CD4-positive, alpha-beta T cell treated with Interleukin-1 beta for 1 hour (primary cell): ENCODE measurements at places on chromosomes 11 and 22.

GRCh38 chr11:12076840-12077534 is 33.4 kb upstream of the MICAL2 start:
- no peak for DNase-seq

GRCh38 chr11:46242041-46242951 is 35.2 kb upstream of the CREB3L1 start:
- DNase-seq: no peak

- no peak for DNase-seq
These were observed 14.7 kb upstream of the PDE2A start for GRCh38 chr11:72688929-72689328.

DNA sequence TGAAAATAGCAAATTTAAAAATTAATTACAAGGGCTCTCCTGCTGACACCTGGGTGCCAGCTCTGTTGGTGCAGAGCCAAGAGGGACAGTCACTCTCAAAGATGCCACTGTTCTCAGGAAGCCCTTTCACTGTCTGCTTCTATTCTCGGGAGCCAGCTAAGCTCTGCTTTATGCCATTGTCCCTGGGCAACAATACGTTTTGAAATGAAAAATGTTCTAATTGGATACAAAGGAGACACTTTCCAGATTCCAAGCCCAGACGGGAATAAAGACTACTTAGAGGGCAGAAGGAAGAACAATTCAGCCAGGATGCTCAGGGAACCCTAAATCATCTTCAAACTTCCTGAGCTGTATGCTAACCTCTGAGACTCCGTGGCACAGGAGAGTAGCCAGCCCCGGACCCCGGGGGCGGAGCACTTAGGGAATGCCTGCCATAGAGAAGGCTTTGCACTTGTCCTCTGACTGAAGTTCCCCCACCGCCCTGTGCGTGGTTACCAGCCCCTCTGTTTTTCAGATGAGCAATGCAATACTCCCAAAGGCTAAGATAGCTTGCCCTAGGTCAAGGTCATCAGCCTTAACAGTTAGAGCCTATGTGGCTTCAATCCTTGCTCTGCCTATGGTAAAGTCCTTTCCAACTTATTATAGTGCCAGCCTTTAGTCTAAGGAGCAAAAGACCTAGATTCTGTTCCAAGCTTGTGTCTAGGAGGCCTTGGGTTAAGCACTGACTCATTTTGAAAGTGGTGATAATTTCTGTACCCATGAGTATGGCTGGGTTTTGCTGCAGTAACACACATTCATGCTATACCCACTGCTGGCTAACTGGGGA is 150.9 kb downstream of the CACNA1I start:
- no peak for DNase-seq

DNA sequence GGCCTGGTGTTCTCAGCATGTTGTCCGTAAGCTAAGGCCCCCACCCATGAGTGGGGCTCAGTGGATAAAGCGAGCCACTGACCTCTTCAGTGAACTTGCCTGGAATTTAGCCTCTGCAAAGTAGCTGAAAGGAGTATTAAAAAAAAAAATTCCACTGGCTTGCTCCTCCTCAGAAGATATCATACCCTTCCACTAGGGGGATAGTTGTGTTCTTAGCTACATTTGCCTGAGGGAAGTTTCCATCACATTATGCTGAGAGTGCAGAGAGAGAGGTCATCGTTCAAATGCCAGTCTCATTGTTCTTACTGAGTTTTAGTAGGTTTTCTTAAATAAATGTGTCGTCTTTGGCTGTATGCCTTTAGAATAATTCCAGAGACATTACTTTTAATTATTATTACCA is 879.7 kb downstream of the JRKL start:
- no peak for DNase-seq

- DNase-seq: no peak
These were observed 464 bp upstream of the CECR2 start for GRCh38 chr22:17368554-17369438.

- no peak for DNase-seq
These were observed at the start of gene MAPK12 for GRCh38 chr22:50261615-50262459. TSS of gene MAPK12 (minus strand) at chr22:50261683. CDS start at chr22:50261509, 174 bp downstream.

GRCh38 chr11:12402025-12402424 is 24.7 kb downstream of the PARVA start:
- no peak for DNase-seq

- DNase-seq: no peak
These were observed 10.6 kb downstream of the RPL3 start for GRCh38 chr22:39308614-39309363.

DNA sequence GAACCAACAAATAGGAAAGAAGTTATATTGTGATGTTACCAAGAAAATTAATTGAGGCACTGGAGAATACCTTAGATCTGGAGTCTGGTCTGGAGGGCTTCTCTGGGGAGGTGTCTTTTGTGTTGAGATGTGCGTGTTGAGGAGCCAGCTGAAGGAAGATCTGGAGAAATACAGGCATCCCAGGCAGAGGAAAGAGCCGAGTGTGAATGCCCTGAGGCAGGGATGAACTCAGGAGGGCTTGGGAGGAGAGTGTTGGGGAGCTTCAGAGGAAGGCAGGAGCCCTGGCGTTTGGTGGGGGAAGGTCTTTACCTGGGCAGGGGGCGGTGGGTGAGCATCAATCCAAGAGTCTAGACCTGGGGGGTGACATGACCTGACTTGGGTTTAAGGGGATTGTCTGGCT is 13.1 kb downstream of the SYNGR1 start:
- DNase-seq: no peak

- no peak for DNase-seq
These were observed 44.5 kb downstream of the LRRC4C start for GRCh38 chr11:41414771-41415440.

GRCh38 chr11:132999516-132999915 is 532.8 kb downstream of the OPCML start:
- DNase-seq: no peak

- no peak for DNase-seq
These were observed 669.4 kb downstream of the OPCML start for GRCh38 chr11:132862933-132863332.

DNA sequence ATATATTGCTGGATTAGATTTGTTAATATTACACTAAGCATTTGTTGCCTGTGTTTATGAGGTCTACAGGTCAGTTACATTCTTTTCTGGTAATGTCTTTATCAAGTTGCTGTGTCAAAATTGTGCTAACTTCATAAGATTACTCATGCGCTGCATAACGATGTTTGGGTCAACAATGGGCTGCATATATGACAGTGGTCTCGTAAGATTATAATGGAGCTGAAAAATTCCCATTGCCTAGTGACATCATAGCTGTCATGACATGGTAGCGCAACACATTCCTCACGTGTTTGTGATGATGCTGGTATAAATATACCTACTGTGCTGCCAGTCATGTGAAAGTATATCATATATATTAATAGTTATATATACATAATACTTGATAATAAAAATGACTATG is 34.2 kb downstream of the POLD3 start:
- DNase-seq: no peak
